Epithelial cell of esophagus (primary cell): ENCODE measurements at places on chromosomes 4 and X.

DNA sequence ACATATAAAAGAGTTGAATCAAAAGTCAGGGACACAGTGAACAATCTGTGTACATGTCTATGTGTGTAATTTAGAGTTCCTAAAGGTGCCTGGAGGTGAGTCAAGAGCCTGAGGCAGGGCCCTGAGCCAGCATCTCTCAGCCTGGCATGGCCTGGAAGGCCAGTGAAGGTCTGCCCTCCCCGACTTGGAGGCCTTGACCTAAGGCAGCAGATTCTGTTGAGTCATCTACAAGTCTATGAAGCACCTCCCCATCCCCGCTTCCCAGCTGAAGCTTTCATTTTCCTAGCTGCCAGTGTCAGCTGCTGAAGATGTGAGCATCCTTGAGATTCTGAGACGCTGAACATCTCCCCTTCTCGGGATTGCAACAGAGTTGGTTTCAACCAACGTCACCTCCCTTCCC is 583.9 kb downstream of the BCOR start:
- no peak for DNase-seq

GRCh38 chrX:85052636-85053343 is 49.1 kb downstream of the APOOL start:
- DNase-seq: peak; percentile 75

DNA sequence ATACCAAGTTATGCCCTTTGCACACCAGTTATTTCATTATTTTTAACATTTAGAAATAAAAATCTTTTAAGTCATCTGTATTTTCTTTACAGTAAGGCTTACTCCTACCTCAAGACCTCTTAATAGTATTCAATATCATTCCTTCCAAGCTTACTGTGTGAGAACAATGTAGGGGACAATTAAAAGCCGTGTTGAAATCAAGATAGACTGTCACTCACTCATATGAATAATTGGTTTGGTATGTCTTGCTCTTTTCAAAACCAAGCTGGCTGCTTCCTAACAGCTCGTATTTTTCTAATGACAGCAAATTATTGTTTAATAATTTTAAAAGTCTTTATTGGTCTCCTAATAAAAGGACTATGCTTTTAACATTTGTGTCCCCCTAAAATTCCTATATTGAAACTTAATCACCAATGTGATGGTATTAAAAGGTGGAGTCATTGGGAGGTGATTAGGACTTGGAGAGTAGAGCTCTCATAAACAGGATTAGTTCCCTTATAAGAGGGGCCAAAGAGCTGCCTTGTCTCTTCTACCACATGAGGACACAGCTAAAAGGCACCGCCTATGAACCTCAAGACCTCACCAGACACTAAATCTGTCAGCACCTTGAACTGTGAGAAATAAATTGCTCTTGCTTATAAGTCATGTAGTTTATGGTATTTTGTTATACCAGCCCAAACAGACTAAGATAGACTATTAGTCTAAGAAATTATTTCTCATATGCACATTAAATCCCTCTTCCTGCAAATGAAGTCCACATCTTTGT is 4.1 kb downstream of the ABCB7 start:
- DNase-seq: peak; percentile 35

- no peak for DNase-seq
Measured at GRCh38 chr4:8350841-8351461, 81.4 kb downstream of the HTRA3 start.

GRCh38 chr4:127469542-127469941 is 163.2 kb upstream of the INTU start:
- no peak for DNase-seq
